ENCODE measurements at places on chromosomes 3 and 15.

GRCh38 chr3:61617041-61617440 is 55.7 kb downstream of the PTPRG start:
- DNase-seq = no peak

- DNase-seq = no peak
Observed at GRCh38 chr3:186320862-186321568, 41.0 kb downstream of the DGKG start.

- DNase-seq = no peak
Observed at GRCh38 chr3:48474619-48475018, 28.1 kb downstream of the ATRIP start.

DNA sequence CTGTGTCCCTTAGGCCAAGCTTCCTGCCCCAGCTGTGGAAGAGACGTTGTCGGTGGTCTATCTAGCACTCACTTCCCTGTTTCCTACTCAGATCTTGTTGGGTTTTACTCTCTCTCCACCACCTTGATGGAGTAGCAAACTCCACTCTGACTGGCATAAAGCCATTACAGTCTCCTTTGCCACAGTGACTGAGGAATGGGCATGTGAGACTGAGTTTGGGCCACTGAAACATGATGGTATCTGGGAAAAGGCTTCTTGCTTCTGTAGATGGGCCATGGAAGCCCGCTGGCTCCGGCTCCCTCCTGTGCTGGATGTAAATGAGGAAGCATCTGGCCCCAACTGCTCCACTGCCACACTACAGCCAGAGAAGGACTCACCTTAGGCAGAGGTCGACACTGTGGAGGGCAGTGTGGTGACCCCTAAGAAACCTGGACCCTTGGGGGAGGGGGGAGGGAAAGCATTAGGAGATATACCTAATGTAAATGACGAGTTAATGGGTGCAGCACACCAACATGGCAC is 9.4 kb upstream of the CAMK1 start:
- no peak for DNase-seq

DNA sequence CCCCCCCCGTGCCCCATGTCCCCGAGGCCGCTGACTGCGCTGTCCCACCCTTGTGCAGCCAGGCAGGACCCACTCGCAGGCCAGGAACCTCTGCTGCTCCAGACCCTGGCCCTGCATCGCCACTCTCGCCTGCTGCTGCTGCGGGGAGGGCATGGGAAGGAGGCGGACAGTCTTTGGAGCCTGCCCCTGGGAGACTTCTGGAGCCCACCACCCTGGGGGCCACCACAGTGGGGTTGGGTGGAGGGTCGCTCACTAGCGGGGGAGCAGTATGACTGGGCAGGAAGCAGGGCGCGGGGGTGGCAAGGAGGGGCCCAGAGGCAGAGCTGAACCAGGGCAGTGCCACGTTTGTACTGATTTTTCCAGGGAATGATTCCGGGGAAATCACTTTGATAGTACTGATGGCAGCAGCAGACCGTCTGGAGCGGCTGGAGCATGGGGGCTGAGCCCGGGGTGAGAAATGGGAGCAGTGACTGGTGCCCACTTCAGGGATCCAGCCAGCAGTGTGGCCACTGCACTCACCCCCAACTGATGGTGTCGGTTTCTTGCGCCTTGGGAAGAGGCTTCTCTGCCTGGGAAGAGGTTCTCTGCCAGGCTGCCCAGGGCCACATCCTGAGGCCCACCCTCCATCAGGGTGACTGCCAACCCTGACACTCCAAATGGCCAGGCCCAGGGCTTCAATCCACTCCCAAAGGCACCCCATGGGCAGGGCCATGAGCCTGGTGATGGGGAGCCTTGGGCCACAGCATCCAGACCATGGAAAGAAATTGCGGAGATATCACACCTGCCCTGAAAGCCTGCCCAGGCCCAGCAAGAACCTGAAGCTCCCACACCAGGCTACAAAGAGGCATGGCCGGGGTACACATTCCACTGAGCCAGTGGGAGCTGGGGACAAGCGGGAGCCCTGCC is 53.7 kb downstream of the LSAMP start:
- no peak for DNase-seq

- no peak for DNase-seq
Observed at GRCh38 chr3:118137778-118138177, 896.9 kb downstream of the IGSF11 start.

DNA sequence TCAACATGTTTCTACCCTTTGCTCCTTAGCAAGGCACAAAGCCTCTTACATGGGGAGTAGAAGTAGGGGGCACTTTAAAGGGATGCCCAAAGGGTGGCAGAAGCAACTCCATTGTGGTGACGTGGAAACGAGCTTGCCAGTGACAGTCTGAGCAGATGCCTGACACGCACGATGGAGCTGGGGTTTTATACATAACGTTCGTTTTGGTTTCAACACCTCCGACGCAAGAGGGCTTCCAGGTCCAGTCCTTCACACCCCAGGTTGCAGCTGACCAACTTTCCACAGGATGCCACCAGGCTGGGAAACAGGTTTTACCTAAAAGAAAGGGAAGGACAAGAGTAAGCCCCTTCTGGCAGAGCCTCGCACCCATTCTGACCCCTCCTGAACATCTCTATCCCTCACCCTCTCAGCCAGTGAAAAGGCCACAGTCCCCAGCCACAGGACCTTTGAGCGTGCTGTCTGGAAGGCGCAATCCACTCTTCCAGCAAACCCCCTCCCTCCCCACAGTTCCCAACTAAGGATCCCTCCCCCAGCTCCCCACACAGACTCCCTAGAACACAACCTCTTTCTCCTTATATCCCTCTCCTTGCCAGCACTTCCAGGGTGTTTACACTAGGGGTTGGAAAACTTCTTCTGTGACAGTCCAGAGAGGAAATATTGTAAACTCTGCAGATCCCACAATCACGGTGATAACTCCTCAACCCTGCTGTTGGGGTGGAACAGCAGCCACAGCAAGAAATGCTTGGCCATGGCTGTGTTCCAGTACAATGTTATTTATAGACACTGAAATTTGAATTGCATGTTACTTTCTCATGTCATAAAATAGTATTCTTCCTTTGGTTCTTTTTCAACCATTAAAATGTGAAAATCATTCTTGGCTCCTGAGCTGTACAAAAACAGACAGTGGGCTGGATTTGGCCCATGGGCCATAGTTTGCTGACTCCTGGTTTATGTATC is 36.2 kb downstream of the FAM174B start:
- no peak for DNase-seq

DNA sequence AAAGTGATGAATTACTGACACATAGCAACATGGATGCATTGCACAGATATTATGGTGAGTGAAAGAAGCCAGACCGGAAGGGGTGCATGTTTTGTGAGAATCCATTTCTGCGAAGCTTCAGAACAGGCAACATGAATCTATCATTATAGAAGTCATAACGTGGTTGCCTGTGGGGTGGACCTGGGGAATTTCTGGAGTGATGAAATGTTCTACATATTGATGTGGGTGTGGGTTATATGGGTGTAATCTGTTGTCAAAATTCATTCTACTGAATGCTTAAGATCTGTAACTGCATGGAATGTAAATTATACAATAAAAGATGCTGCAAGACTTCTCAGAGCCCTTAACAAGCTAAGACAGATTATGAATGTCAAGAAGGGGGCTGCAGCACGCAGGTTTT is 25.2 kb upstream of the TSPAN3 start:
- no peak for DNase-seq

GRCh38 chr3:185332026-185332735 is 30.8 kb upstream of the MAP3K13 start:
- DNase-seq = no peak

DNA sequence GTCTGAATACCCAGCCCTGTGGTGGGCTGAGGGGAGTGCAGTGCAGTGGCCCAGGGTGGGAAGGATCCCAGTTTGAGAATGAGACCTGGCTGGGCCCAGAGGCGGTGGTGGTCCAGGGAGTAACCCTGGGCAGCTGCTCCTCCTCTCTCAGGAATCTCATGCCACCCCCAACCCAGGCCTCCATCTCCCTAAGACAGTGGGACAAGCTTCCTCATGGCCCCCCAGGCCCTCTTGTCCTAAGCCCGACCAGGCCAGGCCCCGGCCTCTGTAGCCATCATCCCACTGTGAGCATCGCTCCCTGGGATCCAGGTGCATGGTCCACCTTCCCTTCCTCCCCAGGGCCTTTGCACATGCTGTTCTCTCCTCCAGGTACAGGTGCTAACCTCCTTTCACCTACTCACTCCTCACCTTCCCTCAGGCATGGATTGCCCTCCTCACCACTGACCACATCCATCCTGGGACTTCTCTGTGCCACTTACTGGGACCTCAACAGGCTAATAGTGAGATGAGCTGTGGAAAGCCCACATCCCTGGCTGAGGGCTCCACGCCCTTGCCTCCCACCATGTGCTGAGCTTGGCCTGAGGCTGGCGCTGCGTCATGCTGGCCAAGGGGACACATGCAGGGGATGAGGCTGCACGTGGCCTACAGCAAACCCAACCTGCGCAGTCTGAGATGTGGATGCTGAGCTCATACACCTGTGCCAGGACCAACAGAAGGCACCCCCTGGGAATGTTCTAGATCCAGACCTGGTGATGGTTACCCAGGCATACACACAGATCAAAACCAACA is 9.9 kb downstream of the CHDH start:
- no peak for DNase-seq

GRCh38 chr15:69807721-69808120 is 290.0 kb downstream of the TLE3 start:
- no peak for DNase-seq

DNA sequence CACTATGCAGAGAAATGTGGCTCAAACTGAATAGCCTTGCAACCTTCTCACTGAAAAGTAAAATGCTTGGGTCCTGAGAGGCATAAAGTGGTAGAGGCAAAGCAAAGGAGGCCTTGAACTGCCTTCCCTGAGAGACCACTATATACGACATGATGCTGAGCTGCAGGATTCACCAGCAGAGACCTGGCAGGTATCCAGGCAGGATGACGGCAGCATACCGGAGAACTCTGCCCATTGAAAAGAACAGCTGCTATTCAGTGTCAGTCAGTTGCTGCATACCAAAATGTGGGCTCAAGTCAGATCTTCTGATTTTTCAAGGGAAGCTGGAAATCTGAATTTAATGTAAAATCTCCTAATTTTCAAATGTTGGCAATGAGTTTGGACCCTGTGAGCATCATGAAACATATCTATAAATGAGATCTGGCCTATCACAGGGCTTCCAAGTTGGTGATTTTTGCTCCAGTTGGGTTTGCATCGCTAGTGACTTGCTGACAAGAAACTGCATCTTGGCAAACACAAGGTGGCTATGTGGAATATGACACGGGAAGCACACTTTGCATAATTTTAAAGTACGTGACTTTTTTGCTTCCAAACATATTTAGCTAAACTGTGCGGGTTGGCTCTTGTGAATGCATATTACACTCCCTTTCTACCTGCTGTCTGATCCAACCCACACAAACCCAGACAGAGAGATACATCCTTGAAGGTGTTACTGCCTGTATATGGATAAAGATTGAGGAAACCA is 529.0 kb downstream of the AGBL1 start:
- DNase-seq = no peak

- no peak for DNase-seq
Observed at GRCh38 chr3:10845839-10846656, 30.0 kb downstream of the SLC6A11 start.

DNA sequence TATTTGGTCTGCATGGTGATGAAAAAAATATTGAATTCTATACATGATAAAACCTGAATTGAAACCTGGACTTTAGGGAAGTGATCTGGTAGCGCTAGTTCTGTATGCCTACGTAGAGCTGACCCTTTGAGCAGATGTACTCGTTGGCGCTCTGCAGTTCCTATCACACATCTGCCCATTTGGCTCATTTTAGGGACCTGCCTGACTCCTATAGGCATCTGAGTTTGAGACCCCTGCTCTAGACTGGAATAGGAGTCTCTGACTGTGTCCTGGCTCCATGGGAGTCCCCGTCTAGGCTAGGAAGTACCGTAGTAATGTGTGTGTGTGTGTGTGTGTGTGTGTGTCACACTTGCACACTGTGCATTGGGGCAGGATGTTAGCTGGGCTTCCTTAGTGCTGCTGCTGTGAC is 21.2 kb downstream of the STARD5 start:
- no peak for DNase-seq

- no peak for DNase-seq
Observed at GRCh38 chr15:40906091-40906990, 12.1 kb downstream of the VPS18 start.

GRCh38 chr15:46266661-46267060 is 631.8 kb downstream of the SQOR start:
- no peak for DNase-seq

DNA sequence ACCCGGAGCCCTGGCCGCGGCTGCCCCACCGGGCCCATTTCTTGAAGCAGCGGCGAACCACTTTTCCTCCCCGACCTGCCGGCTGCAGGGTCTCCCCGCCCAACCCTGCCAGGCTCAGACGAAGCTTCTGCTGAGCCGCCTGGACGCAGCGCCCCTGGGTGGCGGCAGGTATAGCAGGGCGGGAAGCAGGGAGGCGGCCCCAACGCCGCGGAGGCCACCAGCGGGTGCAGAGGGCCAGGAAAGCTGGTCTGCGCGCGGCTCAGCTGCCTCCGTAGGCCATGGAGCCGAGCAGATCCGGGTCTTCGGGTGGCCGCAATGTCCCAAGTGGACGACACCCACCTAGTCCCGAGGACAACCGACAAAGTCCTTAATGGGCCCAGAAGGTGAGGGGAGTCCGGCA is 21.9 kb upstream of the SRPRB start:
- DNase-seq = no peak

DNA sequence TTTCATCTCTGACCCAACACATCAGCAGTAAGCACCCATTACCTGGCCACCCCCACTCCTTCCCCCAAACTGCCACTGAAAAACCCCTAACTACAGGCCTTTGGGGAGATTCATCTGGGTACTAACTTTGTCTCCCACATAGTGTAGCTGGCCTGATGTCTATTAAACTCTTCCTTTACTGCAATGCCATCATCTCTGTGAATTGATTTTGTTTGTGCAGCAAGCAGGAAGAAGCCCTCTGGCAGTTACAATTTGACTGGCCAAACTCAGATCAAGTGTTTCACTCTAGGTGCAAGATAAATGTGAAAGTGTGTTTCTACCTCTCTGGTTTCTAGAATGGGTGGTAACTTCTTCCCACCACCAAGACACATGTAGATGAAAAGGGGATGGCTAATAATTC is 26.7 kb upstream of the OR5K4 start:
- DNase-seq = no peak

DNA sequence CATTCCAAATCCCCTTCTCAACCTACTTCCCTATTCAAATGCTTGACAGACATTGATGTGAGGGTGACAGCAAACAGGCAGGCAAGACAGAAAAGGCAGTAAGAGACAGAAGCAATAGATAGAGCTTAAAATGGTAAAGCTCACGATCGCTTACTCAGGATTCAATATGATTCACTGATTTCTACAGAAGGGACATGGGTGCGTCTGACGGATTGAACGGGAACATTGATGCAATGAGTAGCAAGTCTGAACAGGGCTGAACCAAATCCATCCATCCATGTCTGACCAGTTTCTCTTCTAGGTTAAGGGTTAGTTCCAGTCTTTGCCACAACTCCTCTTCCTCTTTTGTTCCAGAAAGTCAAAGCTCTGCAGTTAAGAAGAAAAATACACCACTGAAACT is 35.1 kb downstream of the P2RY1 start:
- DNase-seq = no peak

DNA sequence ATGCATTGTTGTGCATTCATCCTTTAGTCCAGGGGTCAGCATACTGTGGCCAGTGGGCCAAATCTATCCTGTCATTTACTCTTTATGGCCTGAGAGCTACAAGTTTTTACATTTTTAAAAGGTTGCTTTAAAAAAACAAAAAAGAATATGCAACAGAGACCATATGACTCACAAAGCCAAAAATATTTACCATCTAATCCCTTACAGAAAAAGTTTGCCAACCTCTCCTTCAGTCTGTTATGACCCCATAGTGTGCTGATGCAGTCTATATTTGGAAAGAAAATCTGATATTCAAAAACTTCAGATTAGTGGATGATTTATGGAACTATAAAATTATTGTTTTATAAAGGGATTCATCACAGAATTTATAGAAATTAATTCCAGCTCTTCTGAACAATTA is 237.5 kb upstream of the IL12A start:
- DNase-seq = no peak
